ENCODE measurements at places on chromosomes 1 and 21.

DNA sequence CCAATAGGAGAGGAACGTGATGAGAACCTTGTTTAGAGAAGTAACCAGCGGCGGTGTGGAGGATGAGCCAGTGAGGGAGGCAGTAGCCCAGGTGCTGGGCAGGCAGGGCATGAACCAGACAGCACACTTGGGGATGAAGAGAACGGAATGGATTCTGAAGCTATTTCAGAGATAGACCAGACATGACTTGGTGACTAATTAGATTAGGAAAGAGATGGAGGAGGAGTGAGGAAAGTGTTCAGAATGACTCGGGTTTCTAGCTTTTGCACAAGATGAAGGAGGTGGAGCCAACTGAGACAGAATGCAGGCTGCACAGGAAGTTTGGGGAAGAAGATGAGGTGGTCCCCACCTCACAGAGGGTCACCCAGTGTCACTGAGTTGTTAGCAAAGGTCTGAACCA is 5.1 kb downstream of the PEF1 start:
- no peak for DNase-seq

- no peak for DNase-seq
Observed at GRCh38 chr1:34597877-34598514, 156.9 kb upstream of the GJB5 start.

GRCh38 chr1:208237241-208237640 is 6.9 kb downstream of the PLXNA2 start:
- DNase-seq, result no peak

DNA sequence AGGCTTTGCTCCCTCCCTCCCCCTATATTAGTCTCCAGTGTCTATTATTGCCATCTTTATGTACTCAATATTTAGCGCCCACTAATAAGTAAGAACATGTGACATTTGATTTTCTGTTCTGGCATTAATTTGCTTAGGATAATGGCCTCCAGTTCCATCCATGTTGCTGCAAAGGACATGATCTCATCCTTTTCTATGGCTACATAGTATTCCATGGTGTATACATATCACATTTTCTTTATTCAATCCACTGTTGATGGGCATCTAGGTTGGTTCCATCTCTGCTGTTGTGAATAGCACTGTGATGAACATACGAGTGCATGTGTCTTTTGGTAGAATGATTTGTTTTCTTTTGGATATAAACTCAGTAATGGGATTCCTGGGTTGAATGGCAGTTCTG is 61.3 kb downstream of the SH3GLB1 start:
- DNase-seq, result no peak

DNA sequence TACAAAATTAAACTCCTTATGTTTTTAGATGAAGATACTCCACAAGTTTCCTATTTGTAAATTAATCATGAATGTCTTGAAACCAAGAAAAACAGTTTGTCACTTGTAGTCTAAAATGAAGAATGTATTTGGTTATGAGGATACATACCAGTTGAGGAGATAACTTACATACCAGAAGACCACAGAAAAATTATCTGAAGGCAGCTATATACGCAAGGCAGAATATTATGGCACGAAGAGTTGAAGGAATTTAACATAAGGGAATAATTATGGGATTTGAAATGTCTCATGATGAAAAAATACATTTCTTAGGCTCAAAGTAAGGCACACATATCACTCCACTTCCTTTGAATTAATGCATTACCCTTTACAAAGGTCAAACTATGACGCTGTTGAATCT is 73.3 kb downstream of the IFI44 start:
- no peak for DNase-seq

GRCh38 chr1:27726173-27727044 is 648 bp downstream of the FAM76A start:
- peak; percentile 3 for DNase-seq

- no peak for DNase-seq
Observed at GRCh38 chr1:207428783-207429182, 25.3 kb upstream of the CR2 start.

DNA sequence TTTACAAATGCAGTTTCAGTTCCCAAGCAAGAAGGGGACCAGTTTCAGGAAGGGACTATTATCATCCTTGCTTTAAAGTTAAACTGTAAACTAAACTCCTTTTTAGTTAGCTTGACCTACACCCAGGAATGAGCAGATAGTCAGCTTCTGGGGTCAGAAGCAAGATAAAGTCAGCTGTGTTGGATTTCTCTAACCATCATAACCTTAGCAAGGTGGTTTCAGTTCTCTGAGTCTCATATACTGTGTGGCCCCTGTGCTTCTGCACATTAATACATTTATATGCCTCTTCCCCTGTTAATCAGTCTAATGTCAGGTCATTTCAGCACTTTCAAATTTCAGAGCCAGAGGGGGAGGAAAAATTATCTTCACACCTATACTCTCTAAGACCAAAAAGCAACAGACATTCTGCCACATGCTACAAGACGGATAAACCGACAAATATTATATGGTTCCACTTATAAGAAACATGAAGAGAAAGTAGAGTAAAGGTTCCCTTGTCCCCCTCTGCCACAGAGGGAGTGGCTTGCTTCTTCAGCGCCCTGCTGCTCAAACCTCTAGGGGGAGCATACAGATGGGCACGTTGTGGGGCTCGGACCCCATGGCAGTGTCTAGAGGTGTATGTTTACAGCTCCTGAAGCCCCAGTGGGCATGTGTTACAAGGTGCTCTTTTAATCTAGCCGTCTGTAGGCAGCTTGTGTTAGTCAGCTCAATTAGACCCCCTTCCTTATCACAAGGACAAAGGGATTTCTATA is 89.1 kb downstream of the SMYD3 start:
- DNase-seq, result no peak

DNA sequence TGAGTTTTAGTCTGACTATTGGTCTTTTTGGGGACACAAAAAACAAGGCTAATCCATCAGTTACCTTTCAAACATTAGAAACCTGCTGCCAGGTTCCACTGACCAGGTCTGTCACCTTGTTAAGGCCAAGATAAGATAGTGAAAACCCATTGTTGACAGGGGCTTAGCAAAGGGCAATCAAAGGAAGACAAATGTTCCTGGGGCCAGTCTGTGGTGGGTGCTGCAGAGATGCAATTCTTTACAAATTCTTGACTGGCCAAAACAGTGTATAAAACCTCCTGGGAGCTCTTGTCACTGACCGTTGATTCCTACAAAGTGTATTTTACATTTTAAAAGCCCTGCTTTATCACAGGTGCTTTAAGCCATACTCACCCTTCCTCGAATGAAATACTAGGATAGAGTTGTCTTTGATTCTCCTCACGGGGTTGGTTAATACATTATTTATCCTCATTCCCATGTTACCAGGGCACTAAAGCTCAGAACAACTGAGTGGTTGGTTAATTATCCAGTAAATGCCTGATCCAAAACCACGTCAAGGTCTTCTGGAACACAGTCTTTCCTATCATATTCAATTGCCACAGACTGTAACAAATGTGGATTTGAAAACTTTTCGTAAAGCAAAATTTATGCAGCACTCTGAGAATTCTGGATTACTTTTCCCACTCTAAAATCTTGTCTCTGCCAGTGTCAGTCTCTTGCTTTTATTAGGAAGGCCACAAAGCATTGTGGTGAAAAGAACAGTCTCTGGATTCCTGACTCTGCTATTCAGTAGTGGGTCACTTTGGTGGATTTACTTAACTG is 77.2 kb downstream of the NRIP1 start:
- DNase-seq, result no peak

DNA sequence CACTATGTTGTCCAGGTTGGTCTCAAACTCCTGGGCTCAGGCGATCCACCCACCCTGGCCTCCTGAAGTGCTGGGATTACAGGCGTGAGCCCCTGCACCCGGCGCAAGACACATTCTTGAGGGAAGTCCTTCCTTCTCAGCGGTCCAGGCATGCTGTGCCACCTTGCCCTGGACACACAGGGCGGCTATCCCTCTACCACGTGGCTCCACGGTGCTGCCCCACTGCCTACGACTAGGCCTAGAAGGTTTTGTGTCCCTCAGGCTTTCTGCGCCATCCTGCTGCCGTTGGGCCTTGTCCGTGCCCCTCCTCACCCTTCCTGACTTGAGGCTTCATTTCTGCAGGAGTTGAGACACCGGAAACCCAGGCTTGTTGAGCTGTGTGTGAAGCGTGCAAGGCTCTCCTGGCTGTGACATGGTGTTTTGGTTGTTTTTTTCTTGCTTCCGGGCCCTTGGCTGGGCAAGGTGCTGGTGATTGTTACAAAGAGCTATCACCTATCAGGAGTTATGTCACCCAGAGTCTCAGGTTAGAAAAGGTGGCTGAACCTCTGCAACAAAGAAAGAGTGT is 13.9 kb downstream of the C1orf174 start:
- DNase-seq, result no peak

- no peak for DNase-seq
Observed at GRCh38 chr1:90613371-90613770, 103.7 kb downstream of the BARHL2 start.

GRCh38 chr1:178238722-178239510 is 145.0 kb downstream of the RASAL2 start:
- no peak for DNase-seq

GRCh38 chr1:179663810-179664209 is 72.2 kb downstream of the TDRD5 start:
- DNase-seq, result no peak

- no peak for DNase-seq
Observed at GRCh38 chr1:16607433-16607851, 5.9 kb downstream of the NBPF1 start.

- no peak for DNase-seq
Observed at GRCh38 chr1:99818063-99818699, 32.0 kb upstream of the AGL start.

DNA sequence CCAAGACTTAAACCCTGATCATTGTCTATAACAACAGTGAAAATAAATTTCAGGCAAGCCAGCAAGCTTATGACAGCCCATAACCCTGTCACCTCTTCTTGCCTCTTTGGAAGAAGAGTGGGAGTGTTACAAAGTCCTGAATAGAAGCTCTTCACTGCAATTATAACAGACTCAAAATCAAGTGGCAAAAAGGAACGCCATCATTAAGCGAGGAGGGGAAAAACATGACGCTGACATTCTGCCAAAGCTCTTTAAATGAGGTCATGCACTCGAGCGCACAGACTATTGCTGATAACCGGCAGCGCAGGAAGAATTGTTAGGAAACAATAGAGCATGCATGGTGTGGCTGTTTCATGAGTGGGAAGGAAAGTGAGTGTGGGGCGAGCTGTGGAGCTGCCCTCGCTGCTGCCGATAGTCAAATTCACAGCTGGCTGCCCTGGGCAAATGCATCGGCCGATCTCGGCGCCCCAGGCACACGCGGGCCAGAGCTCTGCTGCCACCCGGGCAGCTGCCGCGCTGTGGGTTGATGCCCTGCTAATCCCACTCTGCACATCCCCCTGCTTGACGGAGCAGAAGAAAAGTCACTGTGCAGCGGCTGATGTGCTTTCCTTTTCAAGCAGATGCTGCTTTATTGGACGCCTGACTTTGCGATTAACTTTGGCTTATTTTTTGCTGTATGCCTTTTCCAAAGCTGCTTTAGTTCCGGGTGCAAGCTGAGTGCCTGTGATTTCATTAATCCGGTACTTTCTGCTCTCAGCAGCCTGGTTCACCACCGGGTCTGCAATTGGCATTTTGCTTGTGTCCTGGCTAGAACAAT is 102.4 kb upstream of the ST6GALNAC5 start:
- no peak for DNase-seq

- no peak for DNase-seq
Observed at GRCh38 chr21:18931237-18931636, 527.7 kb upstream of the TMPRSS15 start.

DNA sequence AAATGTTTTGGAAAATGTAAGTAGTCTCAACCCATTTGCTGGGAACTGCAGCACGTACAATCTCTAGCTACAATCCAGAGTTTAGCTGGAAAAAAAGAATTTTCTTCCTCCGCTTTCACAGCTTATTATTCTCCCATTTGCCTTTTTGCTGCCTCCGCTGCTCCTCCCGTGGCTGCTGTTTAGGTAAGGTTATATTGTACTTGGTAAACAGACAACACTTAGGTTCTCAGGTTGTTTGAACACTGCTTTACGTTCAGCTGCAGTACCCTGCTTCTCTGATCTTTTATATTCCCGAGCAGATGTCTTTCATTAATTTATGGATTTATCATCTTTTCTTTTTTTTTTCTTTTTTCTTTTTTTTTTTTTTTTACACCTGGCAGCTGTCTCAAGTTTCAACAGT is 14.3 kb downstream of the PROX1 start:
- DNase-seq, result no peak

DNA sequence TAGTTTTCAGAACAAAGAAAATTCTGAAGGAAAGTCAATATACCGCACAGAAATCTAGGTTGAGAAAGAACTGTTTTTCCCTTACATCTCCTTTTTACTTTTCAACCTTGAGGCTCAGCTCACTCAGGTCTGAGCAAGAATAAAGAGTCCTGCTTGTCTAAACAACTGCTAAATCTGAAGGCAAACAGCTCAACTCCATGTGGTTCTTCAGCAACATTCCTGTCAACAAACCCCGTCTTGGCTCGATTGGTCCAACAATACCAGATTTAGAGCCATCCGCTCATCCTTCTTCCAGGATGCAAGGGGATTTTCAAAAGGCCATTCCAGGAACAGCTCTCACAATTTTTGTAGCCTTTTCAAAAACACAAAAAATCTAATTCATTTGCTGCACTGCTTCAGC is 119.8 kb downstream of the HLCS start:
- DNase-seq, result no peak

DNA sequence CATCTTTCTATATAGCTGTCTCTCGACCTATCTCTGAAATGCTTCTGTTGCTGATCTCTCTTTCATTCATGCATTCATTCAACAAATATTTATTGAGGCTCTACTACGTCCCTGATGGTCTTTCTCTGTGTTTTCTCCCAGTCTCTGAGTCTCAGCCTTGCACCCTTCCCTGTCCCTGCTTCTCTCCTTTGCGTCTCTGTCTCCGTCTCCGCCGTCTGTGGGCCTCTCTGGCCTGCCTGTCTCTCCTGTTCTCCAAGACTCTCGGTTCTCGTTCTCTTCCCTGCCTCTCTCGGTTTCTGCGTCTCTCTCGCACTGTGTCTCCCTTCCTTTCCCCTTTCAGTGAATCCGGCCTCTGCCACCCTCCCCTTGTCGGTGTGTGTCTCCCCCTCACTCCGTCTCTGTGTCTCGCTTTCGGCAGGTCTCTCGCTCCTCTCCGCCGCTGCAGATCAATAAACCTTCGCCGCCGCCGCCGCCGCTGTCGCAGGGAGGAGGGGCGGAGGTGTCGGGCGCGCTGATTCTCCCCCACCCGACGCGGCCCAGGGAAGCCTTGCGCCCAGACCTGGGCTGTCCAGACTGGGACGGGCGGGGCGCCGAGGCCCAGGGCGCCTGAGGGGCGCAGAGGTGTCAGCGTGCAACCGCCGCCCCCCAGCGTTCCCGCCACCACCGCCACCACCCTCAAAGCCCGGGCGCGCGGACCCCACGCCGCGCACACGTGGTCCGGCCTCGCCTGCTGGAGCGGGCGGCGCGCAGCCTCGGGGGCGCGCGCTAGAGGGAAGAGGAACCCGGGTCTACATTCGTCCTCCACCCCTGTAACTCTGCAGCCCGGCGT is 3.0 kb downstream of the EFNA3 start:
- no peak for DNase-seq

Data from activated CD4-positive, alpha-beta T cell treated with anti-CD3 and anti-CD28 coated beads, Interleukin-2, amount 50 U/mL, for 24 hours (primary cell).